ENCODE measurements at places on chromosomes 3 and 15.

GRCh38 chr3:17642474-17642873 lies 100.0 kb downstream of the TBC1D5 start:
- no peak for DNase-seq

GRCh38 chr15:80179025-80179759 lies 26.4 kb downstream of the FAH start:
- no peak for DNase-seq

GRCh38 chr3:163605915-163606314 lies 1472.4 kb downstream of the SI start:
- no peak for DNase-seq

- no peak for DNase-seq
These were observed 1.8 kb downstream of the GSK3B start for GRCh38 chr3:120092474-120092873.

DNA sequence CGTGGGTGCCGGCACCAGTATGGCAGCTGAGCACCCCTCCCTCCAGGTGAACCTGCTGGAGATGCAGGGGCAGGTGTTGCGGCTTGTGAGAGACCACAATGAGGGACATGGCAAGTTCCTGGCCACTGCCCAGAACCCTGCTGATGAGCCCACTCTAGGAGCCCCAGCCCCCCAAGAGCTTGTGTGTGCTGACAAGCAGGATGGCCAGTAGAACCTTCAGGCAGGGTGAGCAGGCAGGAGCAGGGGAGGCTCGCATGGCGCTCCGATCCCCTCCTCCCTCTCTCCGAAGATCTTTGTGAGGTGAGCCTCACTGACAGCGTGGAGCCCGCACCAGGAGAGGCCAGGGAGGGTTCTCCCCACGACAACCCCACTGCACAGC lies 29.8 kb downstream of the NGRN start:
- no peak for DNase-seq

GRCh38 chr3:102195198-102195948 lies 239.4 kb upstream of the ZPLD1 start:
- DNase-seq: no peak

DNA sequence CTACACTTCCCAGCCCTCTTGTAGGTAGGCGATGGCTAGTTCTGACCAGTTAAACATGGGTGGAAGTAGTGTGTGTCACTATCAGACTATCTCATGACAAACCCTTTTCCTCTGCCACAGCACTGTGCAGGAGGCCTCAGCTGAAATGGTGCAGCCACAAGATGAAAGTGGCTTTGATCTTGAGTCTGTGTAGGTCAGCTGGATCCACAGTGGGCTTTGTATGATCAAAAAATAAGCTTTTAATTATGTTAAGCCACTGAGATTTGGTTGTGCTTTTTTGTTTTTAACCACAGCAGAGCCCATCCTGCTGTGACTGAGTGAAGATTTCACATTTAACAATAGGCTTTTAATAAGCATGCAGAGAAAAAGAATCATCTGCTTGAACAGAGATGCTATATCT lies 19.7 kb downstream of the RCN2 start:
- DNase-seq: no peak

DNA sequence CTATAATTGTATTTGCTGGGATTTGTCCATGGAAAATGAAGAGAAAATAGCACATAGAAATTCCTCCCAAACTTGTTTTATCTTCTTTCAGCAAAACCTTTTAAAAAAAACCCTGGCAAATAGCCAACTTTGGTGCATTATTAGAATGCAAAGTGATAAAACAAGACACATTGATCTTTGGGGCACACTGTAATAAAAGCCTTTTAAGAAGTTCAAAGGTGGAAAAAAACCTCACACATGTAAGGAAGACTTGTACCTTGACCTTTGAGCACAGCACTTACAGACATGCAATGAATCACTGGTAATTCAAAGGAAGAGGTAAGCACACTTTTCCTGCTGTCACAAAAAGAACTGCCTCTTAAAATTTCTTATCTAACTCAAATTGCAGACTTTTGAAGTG lies 8.0 kb upstream of the MORC1 start:
- DNase-seq: no peak

DNA sequence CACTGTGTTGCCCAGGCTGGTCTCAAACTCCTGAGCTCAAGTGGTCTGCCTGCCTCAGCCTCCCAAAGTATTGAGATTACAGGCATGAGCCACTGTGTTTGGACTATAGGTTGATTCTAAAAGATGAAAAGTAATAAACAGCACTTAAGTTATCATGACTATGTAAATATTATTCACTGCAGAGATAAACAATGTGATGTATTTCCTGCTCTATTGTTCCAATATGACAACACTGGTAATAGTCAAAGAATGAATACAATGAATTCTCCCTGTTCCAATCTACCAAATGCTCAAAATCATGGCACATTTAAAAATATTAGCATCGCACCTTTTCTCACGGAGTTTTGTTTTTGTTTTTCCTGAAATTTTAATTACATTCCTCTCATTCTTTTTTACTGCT lies 36.8 kb upstream of the TBL1XR1 start:
- peak; percentile 26 for DNase-seq
